ENCODE measurements at places on chromosomes 7 and 10.
A peak's percentile ranks its signal among the peaks of the same experiment; 100 is the strongest.

DNA sequence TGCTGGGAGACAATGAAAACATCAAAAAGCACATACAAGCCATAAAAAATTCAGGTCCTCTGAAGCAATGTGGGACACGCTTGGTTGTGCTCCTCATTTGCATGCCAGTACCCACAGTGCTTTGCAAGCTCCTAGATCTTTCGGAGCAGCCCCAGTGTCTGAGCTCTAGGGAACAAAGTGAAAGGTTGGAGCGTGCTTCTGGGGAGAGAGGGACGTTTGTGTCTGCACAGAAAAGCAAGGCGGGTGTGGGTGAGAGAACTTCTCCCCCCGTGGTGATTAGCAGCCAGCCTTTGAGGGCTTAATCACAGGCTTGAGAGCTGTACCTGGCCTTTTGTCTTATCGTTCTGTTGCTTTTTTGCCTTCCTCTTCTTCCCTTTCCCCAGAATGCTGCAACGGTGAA lies 76.7 kb upstream of the HABP2 start:
- peak; percentile 62 for DNase-seq

DNA sequence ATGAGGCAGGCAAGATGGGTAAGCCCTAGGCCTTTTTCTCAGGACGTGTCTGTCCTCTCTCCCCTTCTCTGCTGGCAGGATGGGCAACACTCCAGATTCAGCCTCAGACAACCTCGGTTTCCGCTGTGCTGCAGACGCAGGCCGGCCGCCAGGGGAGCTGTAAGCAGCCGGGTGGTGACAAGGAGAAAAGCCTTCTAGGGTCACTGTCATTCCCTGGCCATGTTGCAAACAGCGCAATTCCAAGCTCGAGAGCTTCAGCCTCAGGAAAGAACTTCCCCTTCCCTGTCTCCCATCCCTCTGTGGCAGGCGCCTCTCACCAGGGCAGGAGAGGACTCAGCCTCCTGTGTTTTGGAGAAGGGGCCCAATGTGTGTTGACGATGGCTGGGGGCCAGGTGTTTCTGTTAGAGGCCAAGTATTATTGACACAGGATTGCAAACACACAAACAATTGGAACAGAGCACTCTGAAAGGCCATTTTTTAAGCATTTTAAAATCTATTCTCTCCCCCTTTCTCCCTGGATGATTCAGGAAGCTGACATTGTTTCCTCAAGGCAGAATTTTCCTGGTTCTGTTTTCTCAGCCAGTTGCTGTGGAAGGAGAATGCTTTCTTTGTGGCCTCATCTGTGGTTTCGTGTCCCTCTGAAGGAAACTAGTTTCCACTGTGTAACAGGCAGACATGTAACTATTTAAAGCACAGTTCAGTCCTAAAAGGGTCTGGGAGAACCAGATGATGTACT lies 13.1 kb downstream of the PHKG1 start:
- peak; percentile 83 for DNase-seq

GRCh38 chr7:1694611-1695511 lies 24.8 kb downstream of the ELFN1 start:
- DNase-seq = peak; percentile 41

DNA sequence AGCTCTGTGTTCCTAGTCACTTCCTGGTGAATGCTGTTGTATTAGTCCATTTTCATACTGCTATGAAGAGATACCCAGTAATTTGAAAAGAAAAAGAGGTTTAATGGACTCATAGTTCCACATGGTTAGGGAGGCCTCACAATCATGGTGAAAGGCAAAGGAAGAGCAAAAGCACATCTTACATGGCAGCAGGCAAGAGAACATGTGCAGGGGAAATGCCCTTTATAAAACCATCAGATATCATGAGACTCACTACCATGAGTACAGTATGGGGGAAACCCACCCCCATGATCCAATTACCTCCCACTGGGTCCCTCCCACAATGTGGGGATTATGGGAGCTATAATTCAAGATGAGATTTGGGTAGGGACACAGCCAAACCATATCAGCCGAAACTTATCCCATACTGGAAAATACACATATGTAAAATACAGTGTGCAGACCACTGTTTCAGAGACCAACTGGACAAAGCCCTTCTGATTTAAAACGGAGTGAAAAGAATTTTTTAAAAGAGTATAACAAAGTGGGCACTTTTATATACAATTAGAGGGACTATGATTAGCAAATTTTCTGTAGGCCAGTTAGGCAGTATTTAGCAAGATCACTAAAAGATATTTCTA lies 8.0 kb downstream of the CYREN start:
- no peak for DNase-seq

GRCh38 chr7:85454904-85455303 lies 268.0 kb upstream of the SEMA3D start:
- DNase-seq = no peak

DNA sequence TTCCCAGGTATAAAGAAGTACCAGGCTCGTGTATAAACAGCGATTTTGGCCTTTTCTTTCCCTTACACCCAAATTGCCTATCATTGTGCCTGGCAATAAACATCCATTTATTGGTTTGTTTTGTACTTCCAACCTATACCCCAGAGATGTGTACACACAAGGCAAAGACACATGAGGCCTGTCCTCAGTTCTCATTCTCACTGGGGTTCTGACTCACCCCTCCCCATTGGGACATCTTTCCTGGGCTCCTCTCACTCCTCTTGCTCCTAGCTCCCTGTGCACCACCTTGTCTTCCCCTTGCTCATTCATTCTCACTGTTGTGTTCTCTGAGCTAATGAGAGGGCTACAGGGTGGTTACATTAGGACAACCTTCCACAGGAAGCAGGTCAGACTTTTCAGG lies 240.7 kb downstream of the ANK3 start:
- no peak for DNase-seq

DNA sequence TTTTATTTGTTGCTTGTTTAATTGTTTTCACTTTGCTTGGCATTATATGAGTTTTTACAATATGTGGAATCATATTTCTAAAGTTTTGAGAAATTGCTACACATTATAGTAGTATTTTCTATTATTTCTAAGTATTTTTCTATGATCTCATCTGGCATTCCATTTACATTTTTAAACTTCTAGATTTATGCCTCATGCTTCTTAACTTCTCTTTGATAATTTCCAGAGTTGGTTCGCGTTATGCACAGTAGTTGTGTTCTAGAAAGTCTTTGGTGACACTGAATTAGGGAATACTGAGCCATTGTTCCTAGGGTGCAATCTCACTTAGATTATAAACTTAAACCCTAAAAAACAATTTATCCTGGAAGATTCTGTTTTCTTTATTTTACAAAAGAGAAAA lies 129.2 kb downstream of the GNAI1 start:
- DNase-seq = no peak

GRCh38 chr7:99398891-99399445 lies 9.4 kb downstream of the PDAP1 start:
- no peak for DNase-seq

GRCh38 chr10:47358457-47358856 lies 10.3 kb downstream of the RBP3 start:
- DNase-seq = no peak

GRCh38 chr7:29224726-29225125 lies 30.2 kb downstream of the CHN2 start:
- peak; percentile 26 for DNase-seq

GRCh38 chr7:5232874-5233273 lies 42.8 kb downstream of the WIPI2 start:
- DNase-seq = no peak

DNA sequence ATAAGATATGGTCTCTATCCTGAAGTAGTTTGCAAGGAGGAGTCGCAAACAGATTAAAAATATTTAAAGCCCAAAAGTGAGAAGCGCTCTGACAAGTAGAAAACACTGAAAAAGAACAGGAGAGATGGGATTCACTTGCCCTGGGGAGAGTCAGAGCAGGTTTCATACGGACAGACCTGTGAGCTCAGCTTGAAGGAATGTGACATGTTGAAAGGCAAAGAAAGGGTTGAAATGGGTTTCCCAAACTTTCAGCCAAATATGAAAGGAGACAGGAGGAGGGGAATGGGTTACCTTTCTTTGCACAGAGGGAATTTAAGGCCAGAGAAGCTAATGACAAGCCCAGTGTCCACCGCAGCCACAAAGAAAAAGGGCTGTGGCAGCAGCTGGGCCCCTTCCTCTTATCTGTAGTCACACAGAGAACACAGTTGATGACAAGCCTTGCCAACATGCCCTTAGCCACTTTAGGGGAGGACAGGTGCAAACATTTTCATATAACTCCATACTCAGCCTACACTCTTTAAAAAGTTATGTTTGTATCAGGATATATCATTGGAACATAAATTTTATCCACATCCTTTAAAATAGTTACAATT lies 14.9 kb downstream of the HOXA1 start:
- DNase-seq = no peak

DNA sequence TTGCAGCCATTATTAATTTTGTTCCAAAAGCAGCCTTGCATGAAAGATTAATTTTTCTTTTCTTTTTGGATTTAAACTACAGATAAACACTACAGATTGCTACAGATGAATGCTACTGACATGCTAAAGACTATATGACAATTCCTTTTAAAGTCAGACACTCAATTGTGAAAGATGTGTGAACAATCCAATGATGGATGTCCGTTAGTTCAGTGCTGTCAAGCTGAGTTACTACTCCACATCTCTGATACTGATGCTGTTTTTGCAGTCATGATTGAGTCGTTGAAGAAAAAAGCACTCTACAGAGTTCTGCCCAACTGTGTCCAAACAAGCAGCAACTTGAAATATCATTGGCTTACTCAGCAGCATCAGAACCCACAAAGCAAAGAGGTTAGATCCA lies 146.8 kb downstream of the OTUD1 start:
- peak; percentile 15 for DNase-seq

DNA sequence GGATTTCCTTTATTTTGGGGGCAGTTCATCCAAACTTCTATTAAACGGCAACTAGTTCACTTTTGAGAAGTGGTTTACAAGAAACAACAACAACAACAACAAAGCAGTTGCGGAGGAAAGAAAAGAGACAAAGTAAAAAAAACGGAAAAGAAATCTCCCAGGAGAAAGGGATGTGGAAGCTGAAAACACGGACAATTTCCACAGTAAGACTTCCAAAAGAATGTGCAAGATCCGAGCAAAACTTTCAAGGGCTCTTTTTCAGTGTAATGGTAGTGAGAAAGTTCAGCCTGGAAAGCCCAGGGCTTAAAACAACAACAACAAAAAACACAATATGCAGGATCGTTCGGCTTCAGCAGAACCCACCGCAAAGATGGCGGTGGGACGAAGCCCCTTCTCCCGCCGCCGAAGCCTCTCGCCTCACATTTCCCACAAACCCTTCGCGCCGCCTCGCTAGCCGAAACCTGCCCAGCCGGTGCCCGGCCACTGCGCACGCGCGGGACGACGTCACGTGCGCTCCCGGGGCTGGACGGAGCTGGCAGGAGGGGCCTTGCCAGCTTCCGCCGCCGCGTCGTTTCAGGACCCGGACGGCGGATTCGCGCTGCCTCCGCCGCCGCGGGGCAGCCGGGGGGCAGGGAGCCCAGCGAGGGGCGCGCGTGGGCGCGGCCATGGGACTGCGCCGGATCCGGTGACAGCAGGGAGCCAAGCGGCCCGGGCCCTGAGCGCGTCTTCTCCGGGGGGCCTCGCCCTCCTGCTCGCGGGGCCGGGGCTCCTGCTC lies at the start of gene TNKS2:
Gene TNKS2, plus strand, starts transcription at position 553 of the 775 bp plus-strand sequence. CDS start 265 bp downstream, outside the sequence.
- peak; percentile 97 for DNase-seq

GRCh38 chr10:95434583-95434982 lies 126.6 kb downstream of the SORBS1 start:
- DNase-seq = no peak

DNA sequence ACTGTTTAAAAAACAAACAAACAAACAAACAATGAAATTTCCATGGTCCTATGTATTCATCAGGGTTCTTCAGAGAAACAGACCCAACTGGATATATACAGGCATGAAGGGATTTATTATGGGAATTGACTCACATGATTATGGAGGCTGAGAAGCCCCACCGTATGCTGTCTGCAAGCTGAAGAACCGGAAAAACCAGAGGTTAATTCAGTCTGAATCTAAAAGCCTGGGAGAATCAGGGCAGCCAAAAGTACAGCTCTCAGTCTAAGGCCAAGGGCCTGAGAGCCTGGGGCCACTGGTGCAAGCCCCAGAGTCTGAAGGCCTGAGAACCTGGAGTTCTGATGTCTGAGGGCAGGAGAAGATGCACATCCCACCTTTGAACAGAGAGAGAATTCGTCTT lies 163.5 kb downstream of the MDFIC start:
- no peak for DNase-seq

DNA sequence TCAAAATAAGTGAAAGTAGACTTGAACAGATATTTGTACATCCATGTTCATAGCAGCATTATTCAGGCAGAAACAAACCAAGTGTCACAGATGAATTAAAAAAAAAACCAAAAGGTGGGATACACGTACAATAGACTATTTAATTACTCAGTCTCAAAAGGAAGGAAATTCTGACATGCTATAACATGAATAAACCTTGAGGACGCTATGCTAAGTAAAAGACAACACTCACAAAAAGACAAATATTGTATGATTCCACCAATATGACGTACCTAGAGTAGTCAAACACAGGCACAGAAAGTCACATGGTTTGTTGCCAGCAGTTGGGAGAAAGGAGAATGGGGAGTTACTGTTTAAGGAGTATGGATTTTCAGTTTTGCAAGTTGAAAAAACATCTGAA lies 18.0 kb upstream of the CFAP70 start:
- no peak for DNase-seq

- DNase-seq = no peak
Observed at GRCh38 chr7:45180084-45180986, 22.7 kb downstream of the RAMP3 start.

- no peak for DNase-seq
Observed at GRCh38 chr10:44014644-44015250, 366.1 kb upstream of the ZNF32 start.

DNA sequence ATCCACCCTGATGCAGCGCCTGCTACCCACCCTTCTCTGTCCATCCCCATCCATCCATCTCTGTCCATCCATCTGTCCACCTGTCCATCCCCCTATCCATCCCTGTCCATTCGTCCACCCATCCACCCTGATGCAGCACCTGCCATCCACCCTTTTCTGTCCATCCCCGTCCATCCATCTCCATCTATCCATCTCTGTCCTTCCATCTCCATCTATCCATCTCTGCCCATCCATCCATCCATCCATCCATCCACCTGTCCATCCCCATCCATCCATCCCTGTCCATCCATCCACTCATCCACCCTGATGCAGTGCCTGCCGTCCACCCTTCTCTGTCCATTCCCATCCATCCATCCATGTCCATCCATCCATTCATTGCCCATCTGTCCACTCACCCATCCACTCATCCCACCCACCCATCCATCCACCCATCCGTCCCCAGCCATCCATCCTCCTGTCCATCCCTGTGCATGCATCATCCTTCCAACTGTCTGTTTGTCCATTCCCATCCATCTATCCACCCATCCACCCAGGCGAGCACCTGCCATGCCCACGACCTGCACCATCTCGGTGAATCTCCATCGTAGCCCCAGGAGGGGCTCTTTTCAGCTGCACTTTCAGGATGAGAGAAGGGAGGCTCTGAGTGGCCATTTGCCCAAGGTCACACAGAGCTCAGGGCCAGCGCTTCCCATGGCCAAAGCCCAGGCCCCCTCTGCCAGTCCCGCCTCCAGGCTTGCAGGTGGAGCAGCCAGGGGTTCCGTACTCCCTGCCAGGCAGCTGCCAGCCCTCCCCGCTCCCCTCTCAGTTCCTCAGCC lies 137.4 kb downstream of the LHPP start:
- no peak for DNase-seq
